ENCODE measurements at places on chromosomes 4 and X.

DNA sequence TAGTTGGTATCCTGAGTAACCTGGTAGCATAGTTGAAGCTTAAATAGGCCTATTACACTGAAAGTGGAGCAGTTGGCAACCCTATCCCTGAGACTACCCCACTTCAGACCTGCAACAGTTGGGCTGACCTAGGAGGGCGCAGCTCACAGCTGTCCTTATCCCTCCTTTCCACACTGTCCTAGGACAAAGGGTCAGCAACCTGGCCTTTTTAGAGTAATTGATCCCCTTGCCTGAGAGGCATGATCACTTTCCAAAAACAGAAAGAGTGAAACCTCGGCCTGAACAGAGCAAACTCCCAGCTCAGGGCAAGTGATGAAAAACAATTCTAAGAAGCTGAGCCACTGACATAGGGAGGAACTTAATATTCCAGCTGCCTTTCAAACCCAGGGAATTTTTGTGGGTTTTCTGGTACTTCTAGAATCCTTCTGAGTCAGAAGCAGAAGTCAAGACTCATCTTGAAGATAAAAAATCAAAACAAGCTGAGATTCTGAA, 94.9 kb upstream of the MYOZ2 start:
- no peak for DNase-seq

GRCh38 chr4:2958446-2958845, 4.8 kb downstream of the NOP14 start:
- no peak for DNase-seq

DNA sequence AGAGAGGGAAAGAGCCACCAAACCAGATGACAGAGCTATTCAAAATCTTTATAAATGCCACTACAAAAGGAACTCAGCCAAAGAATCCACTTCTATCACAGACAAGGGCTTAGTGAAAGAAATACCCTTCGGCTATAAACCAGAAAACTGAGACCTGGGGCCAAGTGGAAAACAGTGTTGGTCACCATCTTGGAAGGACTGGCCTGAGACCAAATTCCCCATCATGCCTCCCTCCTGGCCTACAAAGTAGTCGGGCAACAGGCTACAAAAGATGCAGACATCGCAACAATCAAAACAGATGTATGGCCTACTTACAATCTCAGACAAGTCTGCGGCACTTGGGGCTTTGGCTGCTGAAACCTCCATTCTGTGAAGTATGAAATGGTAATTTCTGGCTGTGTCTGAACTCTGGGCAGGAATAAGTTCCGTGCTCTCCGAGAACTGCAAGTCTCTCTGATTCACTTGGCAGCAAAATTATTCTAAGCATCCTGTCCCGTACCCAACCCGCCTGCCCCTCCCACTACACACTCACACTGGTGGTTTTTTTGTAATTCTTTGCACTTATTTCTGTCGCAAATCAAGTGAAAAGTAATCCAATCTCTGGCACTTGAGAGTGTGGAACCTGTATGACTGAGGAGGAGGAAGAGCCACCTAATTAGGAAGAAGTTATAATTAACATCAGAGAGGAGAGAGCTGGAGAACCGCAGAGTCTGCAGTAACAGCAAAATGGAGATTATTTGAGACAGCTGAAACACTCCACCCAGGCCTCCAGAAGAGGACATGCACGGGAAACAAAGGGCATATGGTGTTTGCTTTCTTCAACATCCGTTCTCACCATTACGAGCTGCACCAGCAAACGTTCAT, 87.8 kb downstream of the SH3KBP1 start:
- no peak for DNase-seq

DNA sequence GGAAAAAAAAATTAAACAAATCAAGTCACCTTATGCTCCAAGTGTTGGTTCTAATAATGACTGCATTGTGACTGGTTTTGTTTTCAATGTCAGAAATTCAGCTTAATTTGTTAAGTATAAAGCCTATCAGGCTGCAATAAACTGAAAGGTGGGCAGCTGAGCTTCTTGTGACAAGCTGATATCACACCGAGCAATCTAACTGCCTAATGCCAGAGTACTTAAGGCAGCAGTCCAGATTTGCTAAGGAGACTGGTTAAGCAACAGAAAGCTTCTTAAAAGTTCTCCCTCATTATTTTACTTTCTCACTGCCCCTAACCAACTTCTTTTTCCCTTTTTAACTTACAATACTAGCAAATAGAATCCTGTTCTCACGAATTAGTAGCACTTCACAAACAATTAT, 201.0 kb downstream of the MAB21L2 start:
- DNase-seq: peak; percentile 47

- no peak for DNase-seq
These were observed 43.6 kb upstream of the SPRY1 start for GRCh38 chr4:123352966-123353365.

DNA sequence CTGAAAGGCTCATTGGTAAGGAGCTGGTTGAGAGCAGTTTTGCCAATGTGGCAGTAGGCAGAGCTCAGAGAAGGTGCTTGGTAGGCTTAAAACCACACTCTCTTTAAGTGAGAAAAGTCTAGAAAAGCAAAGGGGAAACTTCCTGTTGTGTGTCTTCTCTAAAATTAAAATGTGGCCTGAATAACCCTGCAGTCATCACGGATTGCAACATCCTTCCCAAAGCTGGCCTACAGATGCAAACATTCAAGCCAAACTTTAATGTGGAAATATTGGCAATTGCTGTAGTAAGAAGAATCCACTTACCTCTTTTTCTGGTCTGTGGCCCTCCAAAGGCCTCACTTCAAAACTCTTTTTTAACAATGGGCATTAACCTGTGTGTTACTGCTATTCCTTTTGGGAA, 348.5 kb downstream of the OPHN1 start:
- DNase-seq: no peak

- no peak for DNase-seq
These were observed 5.0 kb downstream of the GPR78 start for GRCh38 chr4:8585186-8585585.

DNA sequence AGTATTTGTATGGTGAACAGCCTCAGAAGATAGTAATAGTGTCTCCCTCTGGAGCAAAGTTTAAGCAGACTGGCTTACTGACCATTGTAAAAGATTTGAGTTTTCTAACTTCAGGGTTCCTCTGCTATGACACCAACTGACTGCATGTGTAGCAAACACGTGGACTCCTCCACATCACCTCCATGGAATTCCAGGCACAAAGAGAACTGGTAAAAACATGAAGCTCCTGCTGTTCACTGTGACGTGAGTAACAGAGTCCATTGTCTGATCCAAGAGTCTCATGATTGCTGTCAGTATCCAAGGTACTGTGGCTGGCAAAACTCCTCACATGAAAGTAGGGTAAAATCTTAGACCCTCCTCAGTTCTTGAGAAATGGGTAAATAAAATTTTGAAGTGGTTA, 107.6 kb upstream of the FAM9B start:
- no peak for DNase-seq

- no peak for DNase-seq
These were observed 252.3 kb downstream of the NLGN4X start for GRCh38 chrX:5976332-5976731.

GRCh38 chr4:166165829-166166420, 292.9 kb downstream of the TLL1 start:
- peak; percentile 78 for DNase-seq

GRCh38 chr4:74314944-74315343, 6.7 kb downstream of the EPGN start:
- DNase-seq: no peak

GRCh38 chrX:103861200-103861599, 29.1 kb upstream of the RAB9B start:
- DNase-seq: no peak

DNA sequence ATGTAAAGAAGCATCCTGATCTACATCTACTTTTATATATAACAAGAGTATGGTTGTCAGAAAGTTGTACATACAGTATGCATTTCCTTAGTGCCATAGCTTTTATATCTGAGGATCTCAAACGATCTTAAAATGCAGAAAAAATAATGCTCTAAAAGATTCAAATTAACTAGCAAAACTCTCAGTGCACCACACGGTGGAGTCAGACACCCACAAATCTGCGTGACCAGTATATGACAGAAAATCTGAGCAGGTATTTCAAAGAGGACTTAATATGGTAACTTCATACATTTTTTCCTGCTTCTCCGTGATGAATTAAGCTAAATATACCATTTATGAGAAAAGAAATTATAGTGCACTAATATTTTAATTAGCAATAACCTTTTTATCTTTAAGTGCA, 803.0 kb downstream of the DMD start:
- DNase-seq: no peak

Measured in erythroblast (primary cell).